ENCODE measurements at places on chromosomes 4 and X. TPM values are rescaled to one million over a fixed set of nuclear protein-coding genes. Genes with fewer than 3 reads are reported as not detected.

DNA sequence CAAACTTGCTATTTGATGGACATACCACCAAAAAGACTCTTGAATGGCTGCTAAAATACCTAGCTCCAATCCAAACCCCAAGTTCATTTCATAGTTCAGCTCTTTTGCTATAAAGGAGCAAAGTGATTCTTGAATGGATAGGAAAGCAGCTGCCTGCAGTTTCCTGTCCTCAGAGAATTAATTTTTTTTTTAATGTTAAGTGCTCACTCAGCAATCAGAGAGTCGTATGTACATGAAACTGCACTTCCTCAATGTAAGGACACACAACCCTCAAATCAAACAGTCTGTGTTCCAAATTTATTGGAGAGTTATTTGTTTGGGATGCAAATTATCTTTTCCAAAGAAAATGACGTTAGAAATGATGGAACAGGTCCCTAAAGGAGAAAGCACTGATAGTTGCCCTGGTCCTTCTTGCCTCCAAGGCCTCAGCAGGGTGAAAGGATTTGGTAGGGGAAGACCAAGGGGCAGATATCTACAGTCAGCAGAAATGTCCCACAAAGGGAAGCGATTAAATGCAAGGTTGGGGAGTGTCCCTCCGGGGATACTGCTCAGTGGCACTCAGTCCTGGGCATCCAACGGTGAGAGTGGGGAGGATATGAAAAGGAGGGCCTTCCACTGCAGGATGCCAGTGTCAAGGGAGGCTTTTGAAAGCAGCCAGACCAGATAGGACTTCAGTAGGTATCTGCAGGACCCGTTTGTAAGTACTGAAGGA is 67.2 kb upstream of the RASGEF1B start:
- no peak for DNase-seq

Gene EFHC2
- not detected for total RNA-seq

Gene SLC10A3
- 8.1 TPM for total RNA-seq

DNA sequence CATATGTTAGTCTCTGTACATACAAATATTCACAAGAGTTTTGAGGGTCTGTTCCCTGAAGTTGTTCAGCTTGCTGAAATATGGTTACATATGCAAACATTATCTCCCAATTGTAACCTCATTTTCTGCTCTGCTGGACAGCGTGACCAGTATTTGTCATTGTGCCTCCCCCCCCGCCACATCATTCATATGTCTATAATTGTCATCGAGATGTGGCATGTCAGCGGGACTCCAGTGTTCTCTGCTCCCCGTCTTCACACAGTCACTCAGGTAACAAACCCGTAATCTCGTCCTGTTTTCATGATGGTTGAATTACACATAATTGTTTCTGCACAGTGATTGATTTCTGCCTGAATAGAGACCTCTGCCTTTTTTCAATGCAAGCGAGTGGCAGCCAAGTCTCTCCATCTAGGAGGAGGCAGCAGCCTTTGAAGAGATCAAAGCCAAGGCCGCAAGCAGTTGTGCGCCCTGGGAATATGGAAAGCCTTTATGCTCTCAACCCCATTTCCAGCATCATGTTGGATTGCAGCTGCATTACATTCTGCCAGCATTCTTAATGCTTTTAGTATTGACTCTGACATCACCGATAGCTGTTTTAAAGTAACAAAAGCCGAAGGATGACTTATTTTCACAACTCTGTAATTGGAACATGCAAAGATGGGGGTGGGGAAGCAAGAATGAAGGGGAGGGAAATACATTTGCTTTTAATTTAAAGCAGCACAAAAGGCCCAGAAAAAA is 27.4 kb downstream of the LEF1 start:
- DNase-seq = no peak

DNA sequence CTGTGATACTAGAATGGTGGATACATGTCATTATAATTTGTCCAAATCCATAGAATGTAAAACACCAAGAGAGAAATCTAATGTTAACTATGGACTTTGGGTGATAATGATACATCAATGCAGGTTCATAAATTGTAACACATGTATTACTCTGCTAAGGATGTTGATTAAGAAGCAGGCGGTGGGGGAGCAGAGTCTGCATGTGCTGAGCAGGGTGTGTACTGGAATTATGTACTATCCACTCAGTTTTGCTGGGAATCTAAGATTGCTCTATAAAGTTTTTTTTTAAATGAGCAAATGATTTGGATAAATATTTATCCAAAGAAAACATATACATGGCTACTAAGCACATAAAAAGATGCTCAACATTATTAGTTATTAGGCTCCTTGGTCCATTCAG is 15.0 kb upstream of the MANBA start:
- DNase-seq = no peak

DNA sequence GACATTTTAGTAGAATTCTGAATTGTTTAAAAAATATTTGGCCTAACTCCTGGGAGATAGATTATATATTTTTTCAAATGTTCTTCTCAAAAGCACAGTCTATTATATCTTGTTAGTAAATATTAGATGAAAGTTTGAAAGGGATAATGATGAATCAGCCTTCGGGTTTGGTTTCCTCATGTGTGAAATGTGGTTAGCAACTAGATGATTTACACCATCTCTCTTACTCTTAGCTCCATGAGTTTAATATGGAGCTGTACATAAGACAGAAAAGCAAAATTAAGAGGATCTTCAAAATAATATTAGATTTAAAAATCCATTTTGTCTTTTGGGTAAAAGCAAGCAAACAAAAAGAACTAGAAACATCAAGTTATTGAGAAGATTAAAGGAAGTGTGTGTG is 120.8 kb upstream of the SFRP2 start:
- no peak for DNase-seq

GRCh38 chr4:83810428-83810827 is 274.5 kb downstream of the GPAT3 start:
- no peak for DNase-seq

Gene UGT2B11
- not detected for total RNA-seq

Gene MAP3K15
- 0.13 TPM for total RNA-seq

Gene SLC6A8
- total RNA-seq = 5.9 TPM

Gene TLR3
- 0.51 TPM for total RNA-seq

- no peak for DNase-seq
Measured at GRCh38 chr4:26148927-26149326, 171.9 kb upstream of the RBPJ start.

DNA sequence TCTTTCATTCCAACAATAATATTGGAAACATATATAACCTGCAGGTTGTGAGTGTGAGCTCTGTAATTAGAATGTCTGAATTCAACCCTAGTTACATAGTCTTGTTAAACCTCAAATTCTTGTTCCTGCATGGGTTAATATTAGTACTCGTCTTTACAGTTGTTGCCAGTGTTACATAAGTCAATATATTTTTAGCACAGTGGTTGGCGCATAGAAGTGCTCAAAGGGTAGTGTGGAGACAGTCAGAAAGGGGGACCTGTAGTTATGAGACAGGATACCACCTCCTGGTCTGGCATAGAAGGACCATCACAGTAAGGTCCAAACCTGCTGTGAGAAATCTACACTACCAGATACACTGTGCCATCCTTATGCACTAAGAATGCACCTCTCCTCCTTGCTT is 1045.9 kb upstream of the SLIT2 start:
- DNase-seq = no peak

Gene CNKSR2
- not detected for total RNA-seq

GRCh38 chr4:58590722-58591121 is 1480.5 kb upstream of the IGFBP7 start:
- DNase-seq = no peak

GRCh38 chr4:5757536-5757935 is 46.5 kb downstream of the EVC start:
- DNase-seq = no peak

GRCh38 chr4:163568843-163569242 is 74.4 kb downstream of the TMA16 start:
- DNase-seq = no peak

GRCh38 chr4:171348090-171348489 is 465.1 kb upstream of the GALNTL6 start:
- no peak for DNase-seq

Gene KLHL2
- 26.3 TPM for total RNA-seq

Gene SPACA5
- not detected for total RNA-seq

DNA sequence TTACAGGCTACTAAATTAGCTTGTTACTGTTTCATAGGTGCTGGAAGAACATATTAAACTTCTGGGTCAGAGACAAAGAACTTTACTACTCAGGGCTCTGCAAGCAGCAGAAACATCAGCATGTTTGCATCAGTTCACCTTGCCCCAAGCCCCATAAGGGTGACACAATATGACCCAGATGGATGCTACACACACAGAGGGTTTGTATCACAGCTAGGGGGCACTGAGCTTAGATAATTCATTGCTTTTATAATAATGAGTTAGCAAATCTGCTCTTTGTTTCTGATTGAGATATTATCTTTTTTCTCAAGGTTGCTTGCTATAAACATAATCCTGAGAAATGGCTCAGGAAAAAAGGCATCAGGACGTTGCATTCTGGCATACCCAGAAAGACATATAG is 4.8 kb upstream of the SYNPO2 start:
- DNase-seq = no peak

GRCh38 chrX:120790118-120790517 is 85.5 kb downstream of the CT47B1 start:
- DNase-seq = peak; percentile 73

- no peak for DNase-seq
Measured at GRCh38 chr4:61220556-61220955, 20.4 kb downstream of the ADGRL3 start.

Gene BEX4
- total RNA-seq = 15.5 TPM

- DNase-seq = peak; percentile 96
Measured at GRCh38 chr4:127783026-127783769, 1.1 kb downstream of the HSPA4L start.

- no peak for DNase-seq
Measured at GRCh38 chr4:54440394-54441136, 211.5 kb downstream of the PDGFRA start.

Gene ARX
- not detected for total RNA-seq

DNA sequence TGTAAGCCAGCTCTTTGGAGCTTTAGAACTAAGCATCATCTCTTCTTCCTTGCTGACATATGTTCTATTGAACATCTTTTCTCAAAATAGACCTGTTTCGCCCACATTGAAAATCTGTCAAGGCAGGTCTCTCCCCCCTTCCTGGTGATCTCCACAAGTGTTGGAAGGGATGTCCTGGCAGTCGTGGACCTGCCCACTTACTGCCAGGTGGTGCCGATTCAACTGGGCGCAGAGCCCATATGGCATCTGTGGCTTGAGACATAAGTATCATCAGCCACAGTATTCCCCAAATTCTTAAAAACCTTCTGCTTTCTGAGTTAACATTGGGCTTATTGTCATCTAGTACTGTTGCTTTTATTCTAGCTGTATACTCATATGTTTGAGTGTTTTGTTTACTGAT is 969.3 kb upstream of the FTHL17 start:
- DNase-seq = no peak

Gene PI4K2B
- 19.7 TPM for total RNA-seq

DNA sequence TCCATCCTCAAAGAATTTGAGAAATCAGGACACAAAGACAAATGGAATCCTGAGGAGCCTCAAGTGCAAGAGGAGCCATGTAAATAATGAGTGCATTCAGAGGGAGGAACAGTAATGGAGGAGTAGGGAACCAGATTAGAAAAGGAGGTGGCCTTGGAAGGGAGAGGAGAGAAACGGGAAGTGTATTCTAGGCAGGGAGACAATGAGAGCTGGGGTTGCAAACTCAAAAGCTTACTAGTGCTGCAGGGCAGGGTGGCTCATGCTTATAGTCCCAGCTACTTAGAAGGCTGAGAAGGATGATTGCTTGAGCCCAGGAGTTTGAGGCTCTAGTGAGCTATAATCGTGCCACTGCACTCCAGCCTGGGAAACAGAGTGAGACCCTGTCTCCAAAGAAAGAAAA is 113.2 kb upstream of the LSM6 start:
- no peak for DNase-seq

DNA sequence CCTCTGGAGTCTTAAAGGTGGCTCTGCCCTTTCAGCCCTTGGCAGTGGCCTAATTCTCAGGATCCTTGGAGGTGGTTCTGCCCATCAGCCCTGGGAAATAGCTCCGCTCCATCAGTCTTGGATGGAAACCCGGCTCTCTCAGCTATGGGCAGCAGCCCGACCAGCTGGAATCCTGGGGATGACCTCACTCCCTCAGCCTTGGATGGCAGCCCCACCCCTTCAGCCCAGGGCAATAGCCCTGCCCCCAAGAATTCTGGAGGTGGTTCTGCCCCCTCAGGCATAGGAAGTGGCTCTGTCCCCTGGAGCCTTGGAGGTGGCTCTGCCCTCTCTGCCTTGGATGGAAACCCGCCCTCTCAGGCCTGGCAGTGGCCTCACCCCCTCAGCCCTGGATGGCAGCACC is 127.7 kb downstream of the RBMX2 start:
- DNase-seq = no peak

Data from dermis microvascular lymphatic vessel endothelial cell (primary cell).